AML-193 (cell line): ENCODE measurements at places on chromosomes 7 and 10.

- DNase-seq = no peak
Observed at GRCh38 chr10:102068216-102068615, 3.1 kb downstream of the HPS6 start.

- no peak for DNase-seq
Observed at GRCh38 chr10:12393831-12394230, 44.5 kb downstream of the CAMK1D start.

DNA sequence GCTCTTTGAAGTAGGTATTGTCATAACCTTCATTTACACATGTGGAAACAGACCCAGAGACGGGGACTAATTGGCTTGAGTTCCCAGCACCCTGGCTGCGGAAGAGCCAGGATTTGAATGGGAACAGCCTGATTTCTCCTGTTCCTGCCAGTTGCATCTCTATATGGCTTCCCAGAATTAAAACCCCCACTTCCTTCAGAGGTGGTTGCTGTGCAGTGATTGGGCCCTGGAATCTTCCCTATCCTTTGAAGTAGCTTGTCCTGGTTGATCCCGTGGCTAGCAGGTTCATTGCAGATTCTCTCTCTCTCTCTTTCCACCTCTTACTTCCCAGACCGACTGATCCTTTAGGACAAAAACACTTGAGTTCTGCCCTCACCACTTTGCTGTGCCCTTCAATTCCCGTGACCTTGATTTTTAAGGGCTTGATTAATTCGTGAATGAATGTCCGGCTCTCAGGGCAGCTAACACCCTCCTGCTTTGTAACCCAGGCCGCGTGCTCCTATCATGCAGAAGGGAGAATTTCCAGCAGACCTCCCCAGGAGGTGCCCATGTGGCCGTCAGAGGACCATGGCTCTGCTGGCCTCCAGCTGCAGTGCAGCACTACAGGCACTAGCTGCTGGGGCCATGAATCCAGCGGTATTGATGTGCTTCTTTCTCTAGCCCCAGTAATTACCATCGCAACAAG is 120.6 kb upstream of the AGK start:
- no peak for DNase-seq

GRCh38 chr10:78321500-78321899 is 287.8 kb downstream of the RPS24 start:
- DNase-seq = no peak

GRCh38 chr7:107879400-107880035 is 11.5 kb upstream of the DLD start:
- peak; percentile 58 for DNase-seq

- DNase-seq = no peak
Observed at GRCh38 chr7:34675749-34676374, 17.8 kb downstream of the NPSR1 start.

DNA sequence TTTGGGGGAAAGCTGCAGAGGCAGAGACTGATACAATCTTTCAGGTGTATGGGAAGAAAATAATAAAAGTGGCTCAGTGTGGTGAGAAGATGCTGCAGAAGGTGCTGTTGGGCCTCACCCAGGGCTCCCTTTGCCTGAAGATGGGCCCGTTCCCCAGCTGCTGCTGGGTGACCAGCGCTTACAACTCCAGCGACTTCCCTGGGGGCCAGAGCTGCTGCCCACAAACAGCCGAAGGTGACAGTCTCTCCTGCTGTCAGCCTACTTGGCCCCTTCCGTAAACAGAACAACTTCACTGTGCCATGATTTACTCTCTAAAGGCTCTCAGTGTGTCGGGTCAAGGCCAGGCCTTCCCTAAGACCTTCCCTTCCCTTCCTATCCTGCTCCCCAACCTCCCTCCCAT is 93.6 kb upstream of the PCBD1 start:
- no peak for DNase-seq

DNA sequence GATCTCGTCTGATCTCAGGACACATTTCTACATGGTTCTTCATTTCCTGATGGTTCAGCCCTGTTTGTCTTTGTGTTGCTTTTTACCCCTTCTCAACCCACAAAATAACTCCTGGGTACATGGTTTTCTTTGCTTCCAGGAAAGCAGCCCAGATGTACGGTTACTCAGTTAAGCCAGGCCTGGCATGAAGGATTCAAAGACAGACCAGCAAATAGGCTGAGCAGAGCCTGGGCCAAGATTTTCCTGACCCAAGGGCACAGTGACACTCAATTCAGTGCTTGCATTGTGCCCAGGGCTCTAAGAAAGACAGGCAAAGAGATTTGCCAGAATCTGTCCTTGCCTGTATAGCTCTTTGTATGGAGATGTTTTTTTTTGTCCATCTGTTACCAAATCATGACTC is 340.8 kb upstream of the KIAA1217 start:
- no peak for DNase-seq

GRCh38 chr7:33578166-33578565 is 327.2 kb upstream of the BMPER start:
- DNase-seq = no peak

DNA sequence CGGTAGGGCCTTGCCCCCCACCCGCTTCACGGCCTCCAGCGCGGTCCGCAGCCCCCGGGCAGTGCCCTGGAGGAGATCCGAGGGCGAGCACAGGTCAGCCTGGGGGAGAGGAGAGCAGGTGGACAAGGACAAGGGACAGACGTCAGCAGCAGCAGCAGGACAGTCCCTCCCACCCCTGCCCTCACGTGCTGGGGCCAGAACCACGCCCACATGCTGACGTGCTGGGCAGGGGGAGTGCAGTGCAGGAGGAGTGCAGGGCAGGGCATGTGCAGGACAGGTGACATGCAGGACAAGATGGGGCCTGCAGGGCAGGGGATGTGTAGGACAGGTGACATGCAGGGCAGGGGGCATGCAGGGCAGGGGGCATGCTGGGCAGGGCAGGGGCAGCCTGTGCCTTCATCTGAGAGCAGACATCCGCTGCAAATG is 1.5 kb upstream of the SAP25 start:
- DNase-seq = no peak

DNA sequence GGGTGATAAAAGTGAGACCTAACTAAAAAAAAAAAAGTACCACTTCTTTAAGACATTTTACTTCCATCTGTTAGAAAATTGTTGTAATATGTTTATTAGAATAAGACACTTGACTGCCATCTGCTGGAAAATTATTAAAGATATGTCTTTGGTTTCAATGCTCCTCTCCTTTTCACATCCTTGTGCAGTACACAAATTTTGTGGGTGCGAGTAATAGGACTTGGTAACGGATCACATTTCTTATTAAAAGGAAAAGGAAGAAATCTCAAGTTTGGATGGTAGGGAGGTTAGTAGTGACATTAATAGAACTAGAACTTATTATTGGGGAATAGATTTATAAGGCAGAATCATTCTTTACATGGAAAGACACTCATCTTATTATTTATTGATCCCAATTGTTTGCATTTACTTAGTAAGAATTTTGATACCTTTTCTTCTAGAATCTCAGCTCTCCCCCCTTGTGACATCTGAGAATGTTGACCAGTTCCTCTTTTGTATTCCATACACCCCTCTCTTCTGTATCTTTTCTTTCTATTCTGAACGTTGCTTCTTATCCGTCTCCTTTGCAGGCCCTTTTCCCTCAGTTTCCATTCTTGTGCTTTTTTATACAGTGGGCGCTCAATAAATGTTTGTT is 43.0 kb upstream of the RPA3 start:
- peak; percentile 64 for DNase-seq

GRCh38 chr7:92755680-92756079 is 80.7 kb downstream of the CDK6 start:
- DNase-seq = no peak

DNA sequence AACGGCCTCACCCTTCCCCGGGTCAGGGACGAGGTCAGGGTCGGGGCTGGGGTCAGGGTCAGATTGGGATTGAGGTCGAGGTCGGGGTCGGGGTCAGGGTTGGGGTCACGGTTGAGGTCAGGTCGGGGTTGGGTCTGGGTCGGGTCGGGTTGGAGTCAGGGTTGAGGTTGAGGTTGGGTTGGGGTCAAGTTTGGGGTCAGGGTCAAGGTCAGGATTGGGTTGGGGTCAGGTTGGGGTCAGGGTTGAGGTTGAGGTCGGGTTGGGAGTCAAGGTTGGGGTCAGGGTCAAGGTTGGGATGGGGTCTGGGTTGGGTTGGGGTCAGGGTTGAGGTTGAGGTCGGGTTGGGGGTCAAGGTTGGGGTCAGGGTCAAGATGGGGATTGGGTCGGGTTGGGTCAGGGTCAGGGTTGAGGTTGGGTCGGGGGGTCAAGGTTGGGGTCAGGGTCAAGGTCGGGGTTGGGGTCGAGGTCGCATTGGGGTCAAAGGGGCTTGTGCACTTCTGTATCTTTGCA is 131.4 kb downstream of the VIPR2 start:
- DNase-seq = no peak

DNA sequence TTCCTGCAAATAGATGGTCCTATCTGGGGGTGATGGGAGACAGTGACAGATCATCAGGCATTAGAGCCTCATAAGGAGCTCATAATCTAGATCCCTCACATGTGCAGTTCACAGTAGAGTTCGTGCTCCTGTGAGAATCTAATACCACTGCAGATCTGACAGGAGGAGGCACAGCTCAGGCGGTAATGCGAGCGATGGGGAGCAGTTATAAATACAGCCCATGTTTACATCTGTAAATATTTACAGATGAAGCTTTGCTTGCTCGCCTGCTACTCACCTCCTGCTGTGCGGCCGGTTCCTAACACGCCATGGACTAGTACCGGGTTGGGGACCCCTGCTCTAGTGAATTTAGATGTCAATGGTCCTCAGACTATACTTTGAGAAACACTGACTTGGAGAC is 17.0 kb upstream of the CDCA7L start:
- no peak for DNase-seq

- DNase-seq = no peak
Observed at GRCh38 chr7:155124706-155125105, 54.6 kb downstream of the HTR5A start.

DNA sequence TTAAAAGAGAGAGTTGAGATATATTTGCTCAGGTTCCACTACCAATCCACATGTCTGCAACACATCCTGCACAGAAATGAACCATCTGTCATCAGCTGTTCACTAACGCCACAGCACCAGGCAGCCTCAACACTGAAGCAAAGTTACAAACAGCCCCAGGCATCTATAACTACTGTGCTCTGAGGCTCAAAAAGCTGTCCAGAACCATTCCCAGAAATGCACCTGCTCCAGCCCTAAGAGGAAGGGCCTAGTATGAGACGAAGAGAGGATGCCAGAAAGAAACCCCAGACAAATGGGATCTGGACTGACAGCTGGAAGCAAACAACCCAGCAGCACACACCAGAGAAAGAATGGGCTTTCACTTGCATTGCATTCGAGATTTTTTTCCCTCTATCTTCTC is 159.3 kb downstream of the ELMO1 start:
- no peak for DNase-seq

DNA sequence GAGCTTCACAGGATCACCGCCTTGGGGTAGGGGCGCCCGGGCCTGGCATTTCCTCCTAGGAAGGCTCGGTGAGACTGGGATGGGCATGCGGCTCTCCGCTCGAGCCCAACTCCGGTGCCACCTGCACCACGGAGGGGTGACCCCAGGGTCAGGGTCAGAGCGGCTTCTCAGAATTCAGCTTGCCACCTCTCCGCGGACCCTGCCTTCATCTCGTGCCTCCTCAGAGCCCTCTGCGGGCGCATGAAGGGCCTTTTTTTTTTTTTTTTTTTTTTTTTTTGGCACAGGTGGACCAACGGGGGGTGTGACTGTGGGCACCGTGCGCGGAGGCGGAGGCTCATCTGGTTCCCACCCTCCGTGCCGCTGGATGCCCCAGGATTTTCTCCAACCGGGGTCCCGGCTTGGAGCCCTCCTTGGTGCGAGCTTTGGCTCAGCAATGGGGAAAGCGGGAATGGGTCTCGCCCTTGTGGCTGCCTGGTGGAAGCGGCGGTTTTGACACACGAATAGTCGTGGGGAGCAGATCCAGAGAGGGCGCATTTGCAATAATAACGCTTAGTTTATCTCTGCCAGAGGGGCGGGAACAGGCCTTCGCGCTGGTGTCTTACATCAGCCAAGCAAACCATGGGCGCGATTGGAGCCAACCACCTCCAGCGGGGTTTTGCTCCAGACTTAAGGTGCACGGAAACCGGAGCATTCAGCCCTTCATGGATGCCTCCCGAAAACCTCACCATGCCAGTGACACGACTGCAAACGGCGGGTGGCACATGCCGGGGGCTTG is 5.0 kb upstream of the TNRC18 start:
- peak; percentile 71 for DNase-seq

- DNase-seq = no peak
Observed at GRCh38 chr7:36078816-36079360, 74.2 kb upstream of the EEPD1 start.

DNA sequence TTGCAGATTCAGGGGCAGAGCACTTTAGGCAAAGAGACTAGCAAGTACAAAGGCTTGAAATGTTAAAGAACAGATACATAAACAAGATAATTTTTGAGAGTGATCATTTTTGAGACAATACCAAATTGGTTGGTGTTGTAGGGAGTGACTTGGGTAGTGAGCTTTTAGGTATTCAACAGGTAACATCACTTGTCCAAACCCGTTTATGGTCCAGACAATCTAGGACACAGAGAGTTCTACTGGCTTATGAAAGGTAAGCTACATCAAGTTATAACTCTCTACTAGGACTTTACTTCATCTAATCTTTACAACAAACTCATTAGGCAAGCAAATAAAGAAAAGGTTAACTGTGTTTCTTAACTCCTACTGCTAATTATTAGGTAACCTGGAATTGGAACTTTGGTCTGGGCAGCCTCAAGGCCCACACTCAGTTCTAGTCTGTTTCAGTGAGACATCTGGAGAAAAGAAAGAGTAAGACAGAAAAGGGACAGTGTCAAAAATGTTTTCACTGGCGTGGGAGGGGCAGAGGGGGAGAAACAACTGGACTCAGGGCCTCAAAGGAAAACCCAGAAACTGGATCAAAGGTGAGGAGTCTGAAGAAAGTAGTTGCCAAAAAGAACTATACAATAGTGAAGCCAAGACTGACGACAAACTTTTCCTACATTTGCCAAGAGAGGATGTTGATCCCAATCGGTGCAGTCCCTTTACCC is 39.2 kb downstream of the GNAT3 start:
- DNase-seq = no peak

DNA sequence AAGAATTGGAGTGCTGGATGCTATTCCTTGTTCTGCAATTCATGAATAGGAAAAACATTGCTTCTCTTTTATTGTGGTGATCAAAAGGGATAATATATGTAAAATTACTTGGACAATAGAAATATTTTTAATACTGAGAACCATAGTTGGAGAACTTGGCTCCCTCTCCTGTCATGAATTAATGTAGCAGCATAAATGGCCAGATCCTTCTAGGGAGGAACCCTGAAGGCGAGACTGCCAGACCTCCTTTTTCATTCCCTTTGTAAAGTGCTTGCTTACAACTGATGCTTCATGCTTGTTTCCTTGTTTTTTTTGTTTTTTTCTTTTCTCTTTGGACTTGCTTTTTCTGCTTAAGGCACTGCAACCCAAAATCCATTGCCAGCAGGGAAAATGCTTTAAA is 233.6 kb downstream of the SH2D4B start:
- DNase-seq = no peak

- no peak for DNase-seq
Observed at GRCh38 chr10:100904917-100905316, 7.8 kb upstream of the SLF2 start.

- DNase-seq = no peak
Observed at GRCh38 chr10:122085423-122085911, 96.5 kb downstream of the TACC2 start.

GRCh38 chr10:106765928-106766327 is 398.6 kb downstream of the SORCS1 start:
- DNase-seq = no peak

GRCh38 chr7:32890010-32890792 is 1.4 kb downstream of the KBTBD2 start:
- DNase-seq = peak; percentile 78
